ENCODE measurements at places on chromosomes 7 and 10.

DNA sequence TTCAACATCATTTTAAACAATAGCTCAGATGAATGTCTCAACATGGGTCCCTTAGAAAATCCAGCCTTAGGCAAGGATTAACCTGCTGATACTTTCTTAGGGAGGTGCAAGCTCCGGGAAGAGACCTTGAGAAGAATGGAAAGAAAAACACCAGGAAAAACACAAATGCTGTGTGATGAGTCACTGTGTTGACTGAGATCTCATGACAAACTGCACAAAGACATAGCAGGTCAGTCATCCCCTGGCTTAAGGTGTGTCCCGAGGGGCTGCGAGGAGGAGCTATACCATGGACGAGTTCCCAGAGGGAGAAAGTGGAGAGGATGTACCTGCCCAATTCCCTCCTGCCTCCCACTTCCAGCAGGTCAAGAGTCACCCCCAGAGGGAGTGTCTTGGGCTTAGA is 98.0 kb downstream of the TEX36 start:
- no peaks in the 10 kb centered on the region for H3K36me3 ChIP-seq
- H3K27me3 ChIP-seq, result peaks cover 3% of the 10 kb centered on the region
- no peak overlapping the region for H3K27ac ChIP-seq

DNA sequence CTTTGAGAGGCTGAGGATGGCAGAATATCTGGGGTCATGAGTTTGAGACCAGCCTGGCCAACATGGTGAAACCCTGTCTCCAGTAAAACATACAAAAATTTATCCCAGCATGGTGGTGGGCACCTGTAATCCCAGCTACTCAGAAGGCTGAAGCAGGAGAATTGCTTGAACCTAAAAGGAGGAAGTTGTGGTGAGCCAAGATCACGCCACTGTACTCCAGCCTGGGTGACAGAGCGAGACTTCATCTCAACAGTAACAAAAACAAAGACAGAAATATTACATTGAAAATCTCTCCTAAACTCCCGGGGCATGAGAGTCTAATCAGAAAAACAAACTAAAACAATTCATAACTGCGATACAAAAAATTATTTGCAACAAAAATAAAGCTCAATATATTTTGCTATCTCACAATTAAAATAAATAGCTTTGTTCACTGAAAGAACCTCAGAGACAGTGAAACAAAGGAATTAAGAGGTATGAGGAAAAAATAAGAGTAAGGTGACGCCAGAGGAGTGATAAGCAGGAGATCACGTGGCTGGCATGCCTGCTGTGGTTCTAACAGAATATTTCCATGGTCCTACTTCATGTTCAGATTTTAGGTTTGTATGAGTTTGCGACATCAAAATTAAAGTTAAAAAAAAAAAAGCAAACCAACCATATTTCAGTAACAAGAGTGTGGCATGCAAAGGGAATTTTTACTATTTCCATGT is 527.7 kb upstream of the POM121L12 start:
- DNase-seq, result no peak
- H3K4me3 ChIP-seq, result no peak overlapping the region
- H3K4me1 ChIP-seq, result no peaks in the 10 kb centered on the region
- H3K27me3 ChIP-seq, result no peaks in the 10 kb centered on the region

GRCh38 chr7:27453702-27454405 is 208.8 kb downstream of the HIBADH start:
- H3K4me3 ChIP-seq, result no peak overlapping the region
- H3K27me3 ChIP-seq, result no peaks in the 10 kb centered on the region
- no peaks in the 10 kb centered on the region for H3K4me1 ChIP-seq
- H3K27ac ChIP-seq, result no peak overlapping the region
- no peaks in the 10 kb centered on the region for H3K36me3 ChIP-seq

GRCh38 chr7:92648067-92648466 is 57.9 kb upstream of the FAM133B start:
- no peaks in the 10 kb centered on the region for H3K27me3 ChIP-seq
- peak; percentile 74 for DNase-seq
- no peak overlapping the region for H3K4me3 ChIP-seq

GRCh38 chr7:100642534-100642907 is 1.2 kb upstream of the TFR2 start:
- H3K36me3 ChIP-seq, result no peaks in the 10 kb centered on the region
- no peak overlapping the region for H3K4me3 ChIP-seq
- no peaks in the 10 kb centered on the region for H3K27me3 ChIP-seq
- H3K27ac ChIP-seq, result no peak overlapping the region
- DNase-seq, result no peak

DNA sequence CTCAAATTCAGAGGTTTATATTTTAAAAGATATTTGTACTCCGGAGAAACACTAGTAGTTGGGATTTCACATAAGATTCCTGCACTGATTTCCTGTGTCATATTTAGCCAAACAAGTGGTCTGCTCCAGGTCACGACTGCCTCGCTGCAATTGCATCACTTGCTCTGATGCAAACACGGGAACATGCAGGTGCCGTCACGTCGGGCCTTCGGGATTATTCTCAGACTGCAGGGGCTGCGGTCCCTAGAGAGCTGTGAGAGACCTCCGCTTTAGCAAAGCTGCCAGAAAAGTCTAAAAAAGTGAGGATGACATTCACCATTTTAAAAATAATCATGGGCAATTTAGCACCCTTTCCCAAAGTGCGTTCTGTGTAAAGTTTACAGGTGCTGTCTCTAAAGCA is 93.5 kb upstream of the DDC start:
- H3K36me3 ChIP-seq, result no peaks in the 10 kb centered on the region
- H3K27ac ChIP-seq, result no peak overlapping the region
- H3K27me3 ChIP-seq, result 0 out of 2 replicates have a peak, but pooled peaks cover 4% of the 10 kb centered on the region

- no peak for DNase-seq
- H3K4me1 ChIP-seq, result no peaks in the 10 kb centered on the region
- no peak overlapping the region for H3K4me3 ChIP-seq
- no peaks in the 10 kb centered on the region for H3K36me3 ChIP-seq
- H3K27ac ChIP-seq, result no peak overlapping the region
- no peaks in the 10 kb centered on the region for H3K27me3 ChIP-seq
Observed at GRCh38 chr10:59303018-59303417, 59.3 kb downstream of the FAM13C start.

DNA sequence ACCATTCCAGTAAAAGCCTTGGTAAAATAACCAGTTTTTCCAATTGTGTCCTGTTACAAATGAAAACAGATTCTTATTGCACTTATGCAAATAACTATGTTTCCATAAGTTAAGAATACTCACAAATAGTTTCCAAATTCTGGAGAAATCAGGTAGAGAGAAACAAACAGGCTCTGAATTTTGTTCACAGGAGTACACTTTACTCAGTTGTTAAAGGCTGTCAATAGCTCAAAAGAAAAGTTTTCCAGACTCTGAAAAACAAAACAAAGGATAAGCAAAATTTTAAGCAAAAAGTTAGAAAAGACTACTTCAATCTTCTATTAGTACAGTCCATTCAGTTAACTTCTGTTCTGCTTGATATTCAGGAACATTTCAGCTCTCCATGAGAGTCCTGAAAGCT is 32.8 kb upstream of the ZNF365 start:
- no peak overlapping the region for H3K27ac ChIP-seq
- no peaks in the 10 kb centered on the region for H3K4me1 ChIP-seq
- DNase-seq, result no peak
- H3K36me3 ChIP-seq, result no peaks in the 10 kb centered on the region
- no peaks in the 10 kb centered on the region for H3K27me3 ChIP-seq

DNA sequence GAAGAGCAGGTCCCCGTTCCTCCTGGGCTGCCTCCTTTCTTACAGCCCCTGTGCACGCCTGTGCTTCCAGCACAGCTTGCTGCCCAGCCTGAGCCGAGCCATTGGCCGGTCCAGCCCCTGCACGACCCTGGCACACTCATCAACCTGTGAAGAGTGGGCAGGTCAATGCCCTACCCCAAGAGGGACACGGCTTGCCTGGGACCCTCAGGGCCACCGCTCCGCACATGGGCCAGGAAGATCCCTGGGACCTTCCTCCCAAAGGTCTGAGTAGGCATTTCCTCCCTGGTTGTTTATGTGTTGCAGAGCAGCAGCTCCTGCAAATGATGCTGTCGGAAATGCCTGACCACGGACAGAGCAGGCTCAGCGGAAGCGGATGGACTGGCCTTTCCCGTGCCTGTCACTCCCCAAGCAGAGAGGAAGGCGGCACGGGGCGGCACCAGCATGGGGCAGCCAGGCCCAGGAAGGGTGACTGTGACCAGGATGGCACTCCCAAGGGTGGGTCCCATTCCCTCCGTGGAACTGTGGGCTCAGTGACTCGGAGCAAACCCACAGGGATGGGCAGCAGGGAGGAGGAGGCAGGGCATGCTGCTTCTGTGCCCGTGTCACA is 252.5 kb downstream of the TNS3 start:
- no peak overlapping the region for H3K27ac ChIP-seq
- H3K4me1 ChIP-seq, result no peaks in the 10 kb centered on the region
- H3K27me3 ChIP-seq, result no peaks in the 10 kb centered on the region
- no peaks in the 10 kb centered on the region for H3K36me3 ChIP-seq
- no peak for DNase-seq

All from GM12878 (cell line).